Stimulated activated memory B cell treated with anti-CD40 and anti-IgM and Interleukin-4, amounts not matched to agents 10 μg/mL and 1 μg/mL and 100 μg/mL, for 72 hours (primary cell): ENCODE measurements at places on chromosomes 4 and X.

DNA sequence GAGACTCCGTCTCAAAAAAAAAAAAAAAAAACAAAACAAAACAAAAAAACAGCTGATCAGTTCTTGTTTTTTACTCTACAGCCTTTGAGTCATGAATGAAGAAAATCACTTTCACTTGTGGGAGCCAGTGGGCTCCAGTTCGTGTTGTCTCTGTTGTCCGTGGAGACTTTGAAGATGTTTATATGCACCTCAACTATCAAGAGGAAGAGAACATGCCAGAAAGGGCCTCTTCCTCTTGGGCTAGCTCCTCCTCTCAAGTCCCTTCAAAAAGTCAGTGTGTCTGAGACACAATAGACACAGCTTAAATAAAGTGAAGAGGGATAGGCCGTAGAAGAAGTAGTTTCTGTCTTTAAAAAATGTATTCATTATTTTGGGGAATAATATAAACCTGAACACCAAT lies 182.7 kb downstream of the KDR start:
- peak; percentile 62 for ATAC-seq
- H3K27me3 ChIP-seq, result peaks cover 5% of the 10 kb centered on the region
- peaks cover 16% of the 10 kb centered on the region for H3K4me1 ChIP-seq
- peak overlapping the region; percentile 69 for H3K4me3 ChIP-seq
- peak overlapping the region; percentile 59 for H3K27ac ChIP-seq

GRCh38 chr4:74946196-74946595 lies 13.3 kb downstream of the PARM1 start:
- no peak overlapping the region for H3K4me3 ChIP-seq
- H3K27ac ChIP-seq, result no peak overlapping the region
- H3K36me3 ChIP-seq, result peaks cover 5% of the 10 kb centered on the region
- ATAC-seq, result no peak
- no peaks in the 10 kb centered on the region for H3K27me3 ChIP-seq
- peaks cover 10% of the 10 kb centered on the region for H3K4me1 ChIP-seq

GRCh38 chrX:115030625-115031024 lies 13.2 kb upstream of the IL13RA2 start:
- ATAC-seq, result no peak
- H3K27me3 ChIP-seq, result no peaks in the 10 kb centered on the region
- no peak overlapping the region for H3K27ac ChIP-seq
- no peaks in the 10 kb centered on the region for H3K4me1 ChIP-seq

DNA sequence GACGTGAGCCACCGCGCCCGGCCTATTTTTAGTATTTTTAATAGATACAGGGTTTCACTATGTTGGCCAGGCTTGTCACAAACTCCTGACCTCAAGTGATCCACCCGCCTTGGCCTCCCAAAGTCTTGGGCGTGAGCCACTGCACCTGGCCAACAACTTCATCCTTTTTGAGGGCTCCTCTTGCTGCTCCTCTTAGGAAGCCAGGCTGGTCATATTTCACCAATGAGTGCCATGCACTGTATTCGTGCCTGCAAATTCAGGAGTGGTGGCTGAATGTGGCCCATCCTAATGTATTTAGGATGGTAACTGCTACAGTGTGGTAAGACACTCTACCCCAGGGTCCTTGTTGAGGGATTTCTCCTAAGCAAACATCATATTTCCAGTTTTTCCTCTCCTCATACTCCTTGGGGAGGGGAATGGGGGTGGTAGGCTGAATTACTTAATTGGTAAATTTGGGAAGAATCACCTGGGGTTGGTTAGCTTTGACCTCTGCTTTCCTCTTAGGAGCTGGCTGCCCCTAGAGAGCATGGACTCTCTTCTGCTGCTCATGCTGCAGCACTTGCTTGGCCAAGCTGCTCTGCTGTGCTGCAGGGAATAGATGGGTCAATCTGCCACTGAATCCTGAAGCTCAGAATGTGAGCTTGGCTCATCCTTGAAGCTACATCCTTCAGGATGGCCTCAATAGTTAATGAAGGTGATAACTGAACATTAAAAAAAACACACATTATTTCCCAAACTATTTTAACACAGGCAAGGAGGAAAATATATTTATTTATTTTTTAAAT lies 167.4 kb downstream of the HS3ST1 start:
- H3K4me3 ChIP-seq, result no peak overlapping the region
- no peak overlapping the region for H3K27ac ChIP-seq
- no peaks in the 10 kb centered on the region for H3K36me3 ChIP-seq
- no peaks in the 10 kb centered on the region for H3K27me3 ChIP-seq
- ATAC-seq, result no peak
- no peaks in the 10 kb centered on the region for H3K4me1 ChIP-seq

DNA sequence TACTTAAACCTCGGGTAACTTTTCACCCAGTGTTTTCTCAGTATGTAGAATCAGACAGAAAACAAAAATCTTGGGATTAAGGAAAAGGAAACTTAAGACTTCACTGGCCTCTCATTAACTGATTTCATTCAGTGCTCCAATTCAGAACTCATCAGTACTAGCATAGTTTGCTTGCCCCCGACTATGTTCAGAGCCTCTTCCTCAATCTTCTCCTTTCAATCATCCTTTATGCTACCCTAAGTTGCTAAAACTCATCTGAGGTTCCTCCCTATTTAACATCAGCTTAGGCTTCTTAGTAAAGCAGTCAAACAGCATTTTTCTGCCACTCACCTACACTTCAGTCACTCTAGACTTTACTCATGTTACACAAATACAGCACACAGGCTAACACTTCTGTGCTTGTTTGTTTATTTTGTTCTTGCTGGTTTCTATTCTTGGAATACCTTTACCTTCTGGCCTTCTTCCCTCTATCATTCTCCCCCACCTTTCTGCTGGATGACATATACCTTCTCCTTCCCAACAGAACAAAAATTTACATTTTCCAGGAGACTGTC lies 163.0 kb upstream of the TLL1 start:
- H3K36me3 ChIP-seq, result no peaks in the 10 kb centered on the region
- no peak overlapping the region for H3K27ac ChIP-seq
- H3K4me3 ChIP-seq, result no peak overlapping the region
- ATAC-seq, result no peak
- H3K4me1 ChIP-seq, result no peaks in the 10 kb centered on the region
- no peaks in the 10 kb centered on the region for H3K27me3 ChIP-seq

- no peaks in the 10 kb centered on the region for H3K27me3 ChIP-seq
- no peak overlapping the region for H3K4me3 ChIP-seq
- no peak overlapping the region for H3K27ac ChIP-seq
- no peaks in the 10 kb centered on the region for H3K36me3 ChIP-seq
- no peak for ATAC-seq
- no peaks in the 10 kb centered on the region for H3K4me1 ChIP-seq
Observed at GRCh38 chrX:37989304-37989703, 17.0 kb upstream of the SYTL5 start.

- H3K36me3 ChIP-seq, result peaks cover 22% of the 10 kb centered on the region
- H3K27ac ChIP-seq, result no peak overlapping the region
- H3K4me3 ChIP-seq, result no peak overlapping the region
- no peak for ATAC-seq
- H3K27me3 ChIP-seq, result no peaks in the 10 kb centered on the region
Observed at GRCh38 chr4:159284113-159284512, 181.2 kb downstream of the RAPGEF2 start.

- H3K4me1 ChIP-seq, result peaks cover 6% of the 10 kb centered on the region
- no peak overlapping the region for H3K4me3 ChIP-seq
- no peaks in the 10 kb centered on the region for H3K27me3 ChIP-seq
- H3K36me3 ChIP-seq, result no peaks in the 10 kb centered on the region
Observed at GRCh38 chr4:13476915-13477314, 7.2 kb downstream of the RAB28 start.

DNA sequence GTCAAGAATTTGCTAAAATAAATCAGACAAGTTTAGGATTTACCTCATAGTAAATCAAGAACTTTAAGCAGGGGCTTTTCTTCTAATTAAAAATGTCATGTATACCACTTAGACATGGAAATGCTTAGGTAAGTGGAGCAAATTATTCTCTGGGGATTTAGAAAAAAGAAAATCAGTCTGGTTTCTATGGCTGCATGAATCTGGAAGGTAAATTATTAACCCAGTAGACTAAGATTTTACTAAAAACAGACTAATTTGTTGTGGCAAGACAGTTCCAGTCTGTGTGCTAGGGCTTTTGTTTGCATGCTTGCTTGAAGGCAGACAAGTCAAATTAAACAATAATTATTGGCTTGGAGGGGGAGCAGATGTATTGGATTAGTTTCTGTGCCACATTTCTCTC lies 140.6 kb downstream of the TBL1X start:
- H3K27me3 ChIP-seq, result no peaks in the 10 kb centered on the region
- no peak for ATAC-seq
- H3K4me1 ChIP-seq, result peaks cover 19% of the 10 kb centered on the region
- no peaks in the 10 kb centered on the region for H3K36me3 ChIP-seq
- H3K27ac ChIP-seq, result no peak overlapping the region
- no peak overlapping the region for H3K4me3 ChIP-seq

- no peak for ATAC-seq
- peak overlapping the region; percentile 31 for H3K4me3 ChIP-seq
- peak overlapping the region; percentile 86 for H3K27ac ChIP-seq
- H3K36me3 ChIP-seq, result peaks cover 18% of the 10 kb centered on the region
- H3K4me1 ChIP-seq, result peaks cover 46% of the 10 kb centered on the region
- no peaks in the 10 kb centered on the region for H3K27me3 ChIP-seq
Observed at GRCh38 chrX:37783305-37783704, 3.4 kb downstream of the CYBB start.

DNA sequence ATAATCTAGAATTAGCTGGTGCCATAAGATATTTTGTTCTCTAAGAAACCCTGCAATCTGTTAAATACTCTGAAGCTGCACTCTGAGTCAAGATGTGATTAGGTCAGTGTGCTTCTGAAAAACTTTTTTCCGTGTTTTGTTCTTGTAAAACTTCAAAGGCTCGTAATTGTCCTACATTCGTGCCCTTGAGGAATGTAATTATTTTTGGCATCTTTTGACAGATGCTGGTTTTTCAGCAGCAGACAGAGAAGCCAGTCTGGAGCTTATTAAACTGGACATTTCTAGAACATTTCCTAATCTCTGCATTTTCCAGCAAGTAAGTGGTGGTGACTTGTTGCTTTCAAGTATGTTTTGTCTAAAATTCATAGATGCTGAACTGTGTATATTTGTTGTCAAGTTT lies 36.8 kb upstream of the TADA2B start:
- H3K4me3 ChIP-seq, result no peak overlapping the region
- ATAC-seq, result no peak
- peak overlapping the region; percentile 17 for H3K27ac ChIP-seq
- H3K27me3 ChIP-seq, result no peaks in the 10 kb centered on the region
- no peaks in the 10 kb centered on the region for H3K4me1 ChIP-seq

DNA sequence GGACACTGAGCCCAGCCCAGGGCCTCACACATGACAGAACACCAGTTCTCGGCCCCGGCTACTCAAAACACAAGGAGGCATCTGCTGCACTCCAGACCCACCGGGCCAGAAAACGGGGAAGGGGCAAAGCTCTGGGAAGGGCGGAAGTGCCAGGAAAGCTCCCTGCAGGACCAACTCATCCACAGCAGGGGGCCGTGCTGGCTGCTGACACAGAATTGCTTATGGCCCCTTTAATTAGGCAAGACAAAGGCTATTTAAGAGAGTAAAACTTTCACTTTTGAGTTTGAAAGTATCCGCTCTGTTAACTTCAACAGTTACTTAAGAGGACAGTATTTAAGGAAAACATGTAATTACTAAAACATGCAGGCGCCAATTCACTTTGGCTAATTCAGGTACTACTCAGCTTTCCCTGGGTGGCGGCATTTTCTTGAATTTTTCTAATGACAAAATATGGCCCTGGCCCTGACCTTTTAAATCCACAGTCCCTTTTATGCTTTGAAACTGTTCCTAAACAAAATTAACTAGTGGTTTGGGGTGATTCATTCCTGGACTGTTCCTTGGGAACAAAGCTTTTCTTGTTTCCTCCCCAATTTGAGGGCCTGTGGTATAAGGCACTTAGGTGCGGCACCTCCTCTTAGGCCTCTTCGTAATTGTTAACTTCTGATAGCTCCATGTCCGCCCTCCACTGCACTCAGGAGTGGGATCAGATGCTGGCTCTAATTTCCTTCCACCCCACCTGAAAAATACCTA lies 40.4 kb downstream of the NSG1 start:
- peaks cover 68% of the 10 kb centered on the region for H3K36me3 ChIP-seq
- no peak overlapping the region for H3K27ac ChIP-seq
- H3K4me1 ChIP-seq, result no peaks in the 10 kb centered on the region
- no peaks in the 10 kb centered on the region for H3K27me3 ChIP-seq
- no peak overlapping the region for H3K4me3 ChIP-seq

- H3K27ac ChIP-seq, result peak overlapping the region; percentile 30
- no peaks in the 10 kb centered on the region for H3K27me3 ChIP-seq
- peaks cover 29% of the 10 kb centered on the region for H3K36me3 ChIP-seq
- H3K4me1 ChIP-seq, result no peaks in the 10 kb centered on the region
- no peak for ATAC-seq
Observed at GRCh38 chrX:41823402-41823801, 99.4 kb downstream of the GPR82 start.

DNA sequence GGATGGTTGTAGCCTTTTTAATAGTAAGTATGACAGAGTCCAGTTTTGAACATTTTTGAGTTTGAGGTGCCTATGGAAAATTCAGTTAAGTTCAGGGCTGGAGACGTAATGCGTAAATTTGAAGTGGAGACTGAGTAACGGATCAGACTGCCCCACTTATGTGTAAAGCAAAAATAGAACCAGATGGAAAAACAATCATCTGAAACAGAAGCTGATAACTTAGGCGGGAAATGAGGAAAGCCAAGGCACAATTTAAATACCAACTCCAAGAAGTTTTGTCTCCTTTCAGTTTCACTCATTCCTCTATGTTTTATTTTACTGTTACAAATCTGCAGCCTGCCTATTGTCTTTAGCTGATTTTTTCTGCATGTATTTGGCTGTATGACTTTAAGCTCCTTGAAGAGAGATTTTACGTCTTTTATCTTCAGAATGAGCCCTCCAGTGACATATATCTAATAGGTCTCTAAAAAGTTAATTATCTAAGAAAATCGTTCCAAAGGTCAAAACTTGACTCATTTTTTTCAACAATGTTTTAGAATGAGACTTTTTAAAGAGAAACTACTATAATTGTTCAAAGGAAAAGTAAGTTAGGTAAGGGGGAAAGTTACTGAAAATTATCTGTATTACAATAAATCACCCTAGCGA lies 1.1 kb downstream of the SGCB start:
- peaks cover under 1% of the 10 kb centered on the region for H3K36me3 ChIP-seq
- peak overlapping the region; percentile 61 for H3K27ac ChIP-seq
- peaks cover 1% of the 10 kb centered on the region for H3K27me3 ChIP-seq
- H3K4me3 ChIP-seq, result peak overlapping the region; percentile 77
- ATAC-seq, result no peak
- peaks cover 33% of the 10 kb centered on the region for H3K4me1 ChIP-seq

DNA sequence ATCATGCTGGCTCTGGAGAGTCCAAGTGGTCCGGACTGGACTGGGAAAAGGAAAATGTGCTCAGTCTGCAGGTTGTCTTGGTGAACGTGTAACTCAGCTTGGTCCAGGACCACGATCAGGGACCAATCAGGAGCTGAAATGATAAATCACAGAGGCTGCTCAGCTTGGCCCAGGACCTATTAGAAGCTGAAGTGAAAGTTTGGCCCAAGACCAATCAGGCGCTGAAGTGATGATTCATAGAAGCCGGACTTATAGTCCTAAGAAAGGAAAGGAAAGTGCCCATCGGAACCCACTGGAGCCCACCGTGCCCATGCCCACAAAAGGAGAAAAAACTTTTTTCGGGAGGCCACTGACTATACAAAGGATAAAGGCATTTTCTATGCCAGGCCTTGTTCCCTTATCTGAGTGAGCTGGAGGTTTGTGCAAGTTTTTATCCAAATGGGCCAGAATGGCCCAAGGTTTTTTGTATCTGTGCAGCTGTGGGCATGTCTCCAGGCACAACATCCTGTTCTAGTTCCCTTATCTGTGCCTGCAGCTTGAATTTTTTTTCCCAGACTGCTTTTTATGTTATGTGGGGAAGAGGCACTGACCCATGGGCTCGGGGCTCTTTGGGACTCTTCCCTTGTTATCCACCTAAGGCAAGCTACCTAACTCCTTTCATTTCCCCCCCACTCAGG lies 194.4 kb downstream of the FAM133A start:
- H3K4me1 ChIP-seq, result no peaks in the 10 kb centered on the region
- ATAC-seq, result no peak
- H3K27me3 ChIP-seq, result no peaks in the 10 kb centered on the region
- H3K27ac ChIP-seq, result no peak overlapping the region
